ENCODE measurements at places on chromosomes 6 and 20.

DNA sequence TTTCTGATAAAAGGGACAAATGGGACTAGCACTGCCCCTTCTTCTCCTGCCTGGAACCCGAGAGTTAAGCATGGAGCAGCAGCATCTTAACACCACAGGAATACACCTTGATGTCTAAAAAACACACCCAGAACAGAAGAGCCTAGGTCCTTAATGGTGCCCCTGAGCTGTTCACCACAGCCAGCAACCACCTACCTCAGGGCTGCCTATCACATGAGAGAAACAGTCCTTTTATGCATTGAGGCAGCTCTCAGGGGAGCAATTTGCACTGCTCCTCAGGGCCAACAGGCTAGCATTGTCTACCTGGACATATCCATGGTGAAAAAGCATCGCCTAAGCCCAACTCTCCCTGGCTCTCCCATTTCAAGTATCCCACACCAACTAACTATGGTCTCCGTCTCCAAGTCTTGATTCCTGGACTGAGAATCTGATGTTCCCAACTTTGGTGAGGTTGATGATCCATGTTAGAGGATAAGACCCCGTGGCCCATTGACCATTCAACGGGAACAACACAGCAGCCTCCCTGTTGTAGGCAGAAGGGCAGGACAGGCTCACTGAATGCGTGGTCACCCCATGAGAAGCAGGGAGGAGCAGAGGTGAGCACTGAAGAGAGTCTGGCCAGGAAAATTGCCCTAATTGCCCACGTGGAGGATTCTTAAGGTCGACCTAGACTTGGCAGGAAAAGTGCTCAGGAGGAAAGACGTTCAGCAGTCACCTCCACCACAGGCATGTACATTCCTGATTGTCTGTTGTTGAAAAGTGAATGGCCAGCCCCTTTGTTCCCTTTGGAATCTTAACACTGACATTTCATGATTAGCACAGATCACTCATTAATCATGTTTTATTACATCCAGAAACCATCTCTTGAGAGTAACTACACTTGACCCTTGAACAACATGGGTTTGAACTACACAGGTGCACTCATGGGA is 4.2 kb upstream of the APMAP start:
- no peak for DNase-seq

DNA sequence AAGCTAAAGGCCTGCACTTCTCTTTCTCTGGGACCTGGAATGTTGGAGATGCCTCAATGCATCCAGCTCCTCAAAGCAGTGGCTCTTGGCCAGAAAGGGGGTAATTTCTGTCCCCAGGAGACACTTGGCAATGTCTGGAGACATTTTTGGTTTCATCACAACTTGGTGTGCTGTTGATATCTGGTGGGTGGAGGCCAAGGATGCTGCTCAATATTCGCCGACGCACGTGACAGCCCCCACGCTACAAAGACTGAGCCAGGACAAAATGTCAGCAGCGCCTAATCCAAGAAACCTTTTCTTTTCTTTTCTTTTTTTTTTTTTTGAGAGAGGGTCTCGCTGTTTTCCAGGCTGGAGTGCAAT is 79.8 kb downstream of the SULF2 start:
- DNase-seq, result no peak

- DNase-seq, result no peak
Measured at GRCh38 chr20:34312024-34312460, 8.9 kb upstream of the AHCY start.

DNA sequence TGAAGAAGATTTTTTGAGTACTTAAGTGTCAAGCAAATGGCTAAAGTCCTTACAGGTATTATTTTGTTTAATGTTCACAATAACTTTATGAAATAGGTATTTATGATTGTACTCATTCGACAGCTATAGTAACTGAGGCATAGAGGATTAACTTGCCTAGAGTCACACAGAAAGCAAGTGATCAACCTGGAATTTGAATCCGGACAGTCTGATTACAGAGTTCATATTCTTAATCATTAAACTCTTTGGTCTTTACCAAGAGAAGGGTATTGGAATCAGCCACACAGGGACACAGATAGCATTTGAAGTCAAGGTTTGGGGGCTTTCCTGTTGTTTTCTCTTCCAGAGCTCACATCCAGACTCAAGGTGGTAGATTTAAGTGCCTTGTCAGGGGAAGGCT is 69.7 kb downstream of the ISM1 start:
- DNase-seq, result no peak

DNA sequence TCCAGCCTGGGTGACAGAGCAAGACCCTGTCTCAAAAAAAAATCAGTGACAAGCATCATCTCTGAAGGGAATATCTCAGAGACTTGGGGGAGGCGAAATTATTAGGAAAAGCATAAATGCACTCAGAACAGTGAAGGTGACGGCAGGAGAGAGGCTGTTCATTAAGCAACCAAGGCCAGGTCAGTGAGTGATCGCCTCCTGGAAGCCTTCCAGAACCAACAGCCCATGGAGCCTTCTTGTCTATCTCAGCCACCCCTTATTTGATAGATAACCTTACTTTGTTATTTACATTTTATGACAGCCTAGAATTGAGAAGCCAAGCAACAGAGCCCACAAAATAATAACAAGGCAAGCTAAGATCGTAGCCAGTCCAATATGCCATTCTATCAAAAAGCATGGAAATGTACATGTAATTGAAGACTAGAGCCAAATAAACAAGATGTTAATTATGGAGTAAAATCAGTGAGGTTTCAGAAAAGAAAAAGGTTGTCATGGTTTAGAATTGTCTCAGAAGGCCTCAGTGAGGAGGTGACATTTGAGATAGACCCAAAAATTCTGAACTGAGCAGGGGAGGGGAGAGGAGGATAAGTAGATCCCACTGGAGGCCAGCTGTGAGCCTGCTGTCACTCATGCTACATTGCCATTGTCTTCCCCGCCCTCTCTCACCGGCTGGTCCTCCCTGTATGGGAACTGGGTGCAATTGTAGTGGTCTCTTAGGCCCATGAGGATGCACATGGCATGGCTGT is 17.8 kb downstream of the BNIP5 start:
- no peak for DNase-seq

- no peak for DNase-seq
Measured at GRCh38 chr6:106628658-106629102, 618 bp downstream of the RTN4IP1 start.

DNA sequence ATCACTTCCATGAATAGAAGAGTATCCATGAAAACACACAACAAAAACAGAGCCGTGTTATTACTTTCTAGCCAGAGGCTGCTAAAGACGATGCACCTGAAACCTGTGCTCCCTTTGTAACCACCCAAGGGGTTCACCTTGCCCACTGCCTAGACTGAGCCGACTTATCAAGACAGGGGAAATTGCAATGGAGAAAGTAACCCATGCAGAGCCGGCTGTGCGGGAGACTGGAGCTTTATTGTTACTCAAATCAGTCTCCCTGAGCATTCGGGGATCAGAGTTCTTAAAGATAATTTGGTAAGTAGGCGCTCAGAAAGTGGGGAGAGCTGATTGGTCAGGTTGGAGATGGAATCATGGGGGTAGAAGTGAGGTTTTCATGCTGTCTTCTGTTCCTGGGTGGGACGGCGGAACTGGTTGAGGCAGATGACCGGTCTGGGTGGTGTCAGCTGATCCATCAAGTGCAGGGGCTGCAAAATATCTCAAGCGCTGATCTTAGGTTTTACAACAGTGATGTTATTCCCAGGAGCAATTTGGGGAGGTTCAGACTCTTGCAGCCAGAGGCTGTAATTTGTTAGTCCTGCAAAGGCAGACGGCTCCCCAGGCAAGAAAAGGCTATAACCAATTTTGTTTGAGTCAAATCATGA is 366.6 kb downstream of the PREX1 start:
- no peak for DNase-seq

DNA sequence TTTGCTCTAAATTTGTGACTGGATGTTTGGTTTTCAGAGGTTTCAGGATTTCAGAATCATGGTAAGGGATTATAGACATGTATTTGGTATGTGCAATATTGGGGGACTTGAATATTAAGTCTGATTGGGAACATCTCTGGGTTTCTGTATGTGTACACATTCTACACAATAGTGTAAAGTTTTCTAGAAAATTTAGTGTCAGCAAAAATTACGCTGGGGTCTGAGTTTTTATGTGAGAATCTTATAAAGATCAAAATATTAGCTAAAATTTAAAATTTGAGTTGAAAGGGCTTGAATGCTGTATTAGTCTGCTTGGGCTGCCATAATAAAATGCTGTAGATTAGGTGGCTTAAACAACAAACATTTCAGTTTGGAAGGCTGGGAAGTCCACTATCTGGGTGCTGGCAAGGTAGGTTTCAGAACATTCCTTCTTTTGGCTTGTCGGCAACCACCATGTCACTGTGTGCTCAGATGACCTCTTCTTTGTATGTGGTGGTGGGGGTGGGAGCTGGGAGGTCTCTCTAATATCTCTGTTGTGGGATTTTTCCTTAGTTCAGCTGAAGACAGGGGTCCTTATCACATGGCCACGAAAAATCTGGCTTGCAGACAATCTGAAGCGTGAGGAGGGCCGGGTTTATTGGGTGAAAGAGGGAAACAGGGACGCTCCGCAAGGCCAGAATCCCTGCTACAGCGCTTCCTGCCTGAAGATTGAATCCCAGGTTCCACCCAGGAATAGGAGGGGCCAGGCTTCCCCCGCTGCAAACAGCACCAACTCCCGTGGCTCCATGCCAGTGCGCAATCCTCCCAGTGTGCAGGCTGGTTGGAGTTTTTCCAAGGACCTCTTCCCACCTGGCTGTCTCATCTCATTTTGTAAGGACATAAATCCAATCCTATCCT is 299.7 kb downstream of the PLCB1 start:
- DNase-seq, result no peak

DNA sequence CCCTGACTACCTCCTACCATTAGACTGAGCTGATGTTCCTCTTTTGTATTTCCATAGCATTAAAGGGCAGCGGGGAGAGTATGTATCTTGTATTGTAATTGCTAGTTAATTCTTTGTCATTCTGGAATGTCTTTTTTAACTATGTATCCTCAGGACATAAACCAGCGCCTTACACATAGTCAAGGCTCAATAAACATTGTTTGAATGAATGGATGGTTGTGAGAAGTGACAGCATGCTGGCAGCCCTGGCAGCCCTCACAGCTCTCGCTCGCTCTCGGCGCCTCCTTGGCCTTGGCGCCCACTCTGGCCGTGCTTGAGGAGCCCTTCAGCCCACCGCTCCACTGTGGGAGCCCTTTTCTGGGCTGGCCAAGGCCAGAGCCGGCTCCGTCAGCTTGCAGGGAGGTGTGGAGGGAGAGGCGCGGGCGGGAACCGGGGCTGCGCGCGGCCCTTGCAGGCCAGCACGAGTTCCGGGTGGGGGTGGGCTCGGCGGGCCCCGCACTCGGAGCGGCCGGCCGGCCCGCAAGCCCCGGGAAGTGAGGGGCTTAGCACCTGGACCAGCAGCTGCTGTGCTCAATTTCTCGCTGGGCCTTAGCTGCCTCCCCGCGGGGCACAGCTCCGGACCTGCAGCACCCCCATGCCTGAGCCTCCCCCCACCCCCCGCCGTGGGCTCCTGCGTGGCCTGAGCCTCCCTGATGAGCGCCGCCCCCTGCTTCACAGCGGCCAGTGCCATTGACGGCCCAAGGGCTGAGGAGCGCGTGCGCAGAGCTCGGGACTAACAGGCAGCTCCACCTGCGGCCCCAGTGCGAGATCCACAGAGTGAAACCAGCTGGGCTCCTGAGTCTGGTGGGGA is 93.1 kb downstream of the RNF182 start:
- DNase-seq, result no peak

DNA sequence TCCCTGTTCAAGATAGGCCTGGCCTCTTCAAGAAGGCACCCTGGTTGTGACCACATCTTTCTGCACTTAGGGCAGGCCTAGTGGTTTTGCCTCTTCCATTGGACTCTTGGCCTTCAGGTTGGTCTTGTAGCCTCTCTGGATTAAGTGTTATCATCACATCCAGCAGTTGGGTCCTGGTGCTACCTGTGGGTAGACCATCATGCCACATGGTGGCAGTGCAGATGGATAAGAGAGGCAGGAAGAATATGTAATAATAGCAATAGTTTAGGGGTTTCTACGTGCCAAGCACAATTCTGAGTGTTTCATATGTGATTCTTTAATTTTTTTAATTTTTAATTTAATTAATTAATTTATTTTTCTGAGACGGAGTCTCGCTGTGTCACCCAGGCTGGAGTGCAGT is 28.5 kb upstream of the SNRPB2 start:
- no peak for DNase-seq

DNA sequence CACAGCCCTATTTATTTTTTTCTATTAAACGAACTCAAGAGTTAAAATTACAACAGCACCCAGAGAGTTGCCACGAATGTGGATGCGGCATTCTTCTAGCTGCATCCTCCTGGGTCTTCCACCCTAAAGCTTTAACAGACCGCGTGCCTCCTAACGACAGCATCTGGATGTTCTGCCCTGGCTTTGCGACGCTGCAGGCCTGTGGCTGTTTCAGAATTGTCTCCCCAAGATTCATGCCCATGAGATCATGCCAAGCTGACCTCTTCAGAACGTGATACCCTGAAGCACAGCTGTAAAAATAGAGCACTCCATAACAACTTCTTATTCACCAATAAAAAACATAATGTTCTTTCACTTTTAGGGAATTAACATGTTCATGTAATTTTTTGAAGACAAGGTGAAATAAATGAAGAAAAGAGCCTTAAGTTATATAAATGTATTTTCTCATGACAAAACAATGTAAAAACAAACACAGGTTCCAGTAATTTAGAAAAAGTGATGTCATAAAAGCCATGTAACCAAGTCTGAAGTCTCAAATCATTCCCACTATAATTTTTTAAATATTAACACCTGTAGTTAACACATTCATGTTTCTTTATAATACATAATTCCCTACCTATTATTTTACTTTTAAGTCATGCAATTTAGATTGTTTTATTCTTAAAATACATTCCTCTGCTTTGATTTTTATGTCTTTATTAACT is 26.5 kb downstream of the HIVEP2 start:
- no peak for DNase-seq

DNA sequence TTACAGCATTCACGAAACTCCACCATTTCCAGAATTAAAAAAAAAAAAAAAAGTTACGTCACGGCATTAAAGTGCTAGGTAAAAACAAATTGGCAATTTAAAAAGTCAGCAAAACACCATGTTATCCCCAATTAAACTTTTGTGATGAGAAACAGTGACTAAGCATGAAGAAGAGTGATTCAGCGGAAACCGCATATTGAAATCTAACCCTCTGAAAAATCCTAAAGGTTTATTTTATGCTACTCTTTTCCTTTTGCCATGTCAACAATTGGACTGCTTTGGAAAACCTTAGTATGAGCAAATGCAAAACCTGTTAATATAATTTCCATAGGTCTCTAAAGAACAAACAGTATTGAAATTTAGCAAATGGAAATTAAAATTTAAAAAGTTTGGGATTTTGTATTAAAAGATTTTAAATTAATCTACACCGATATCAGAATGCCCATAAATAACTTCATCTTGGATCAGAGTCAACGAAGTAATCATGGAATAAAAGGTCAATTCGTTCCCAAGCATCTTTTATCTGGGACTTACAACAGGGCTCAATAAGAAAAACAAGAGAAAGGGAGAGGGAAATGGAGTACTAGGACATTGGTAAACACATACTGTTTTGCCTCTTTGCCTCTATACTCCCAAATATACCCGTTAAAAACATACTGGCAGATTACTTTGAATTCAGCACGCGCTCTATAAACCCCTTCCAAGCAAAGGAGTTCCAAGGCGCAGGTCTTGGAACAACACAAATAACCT is 1.1 kb downstream of the FBXO30 start:
- no peak for DNase-seq
